Body of pancreas (tissue), 4 donors: ENCODE measurements at places on chromosomes 7 and 10. TPM values are rescaled to one million over a fixed set of nuclear protein-coding genes. Genes with fewer than 3 reads are reported as not detected.

COL17A1 gene
- not detected for total RNA-seq

FGFBP3 gene
- total RNA-seq: 3.4 TPM

CPA4 gene
- 10.2 TPM for total RNA-seq

PNLIP gene
- 12,294 TPM for total RNA-seq

CYP2E1 gene
- total RNA-seq: 3.9 TPM

GRCh38 chr7:3673524-3673923, 372.5 kb downstream of the SDK1 start:
- H3K4me1 ChIP-seq: peaks cover 5% of the 10 kb centered on the region
- H3K4me3 ChIP-seq: no peak overlapping the region
- H3K36me3 ChIP-seq: no peaks in the 10 kb centered on the region
- H3K27me3 ChIP-seq: no peaks in the 10 kb centered on the region
- H3K27ac ChIP-seq: no peak overlapping the region

- no peak overlapping the region for H3K27ac ChIP-seq
- DNase-seq: no peak
- H3K36me3 ChIP-seq: no peaks in the 10 kb centered on the region
- H3K4me3 ChIP-seq: no peak overlapping the region
Observed at GRCh38 chr10:63801166-63801565, 280.0 kb downstream of the REEP3 start.

DNA sequence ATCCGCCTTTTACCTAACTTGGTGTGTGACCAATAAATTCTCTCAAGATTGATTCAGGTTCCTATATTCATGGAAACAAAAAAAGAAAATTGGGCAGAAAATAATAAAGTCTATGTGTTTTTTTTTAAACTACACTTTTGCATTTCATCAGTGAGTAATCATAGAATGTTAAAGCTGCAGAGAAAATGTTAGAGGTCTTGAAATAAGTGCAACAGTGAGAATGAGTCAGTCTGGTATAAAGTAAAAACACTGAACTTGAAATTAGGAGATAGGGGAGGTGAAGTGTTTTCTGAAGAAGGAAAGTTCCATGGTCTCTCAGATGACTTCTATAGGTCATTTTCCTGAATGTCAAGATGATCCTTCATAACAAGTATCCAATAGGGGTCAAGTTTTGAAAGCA, 202.6 kb upstream of the NRP1 start:
- H3K4me1 ChIP-seq: no peaks in the 10 kb centered on the region
- no peaks in the 10 kb centered on the region for H3K27me3 ChIP-seq
- no peaks in the 10 kb centered on the region for H3K36me3 ChIP-seq

GRCh38 chr10:111076682-111077478, at the start of gene ADRA2A:
ADRA2A (plus strand) TSS chr10:111077029; CDS start chr10:111077997, 968 bp downstream.
- DNase-seq: peak; percentile 71
- no peak within 1 kb of the TSS for H3K27ac ChIP-seq
- H3K4me3 ChIP-seq: peak within 1 kb of the TSS; percentile 68
- no peaks in the 10 kb centered on the region for H3K27me3 ChIP-seq
- H3K4me1 ChIP-seq: peaks cover 31% of the 10 kb centered on the region

- no peak overlapping the region for H3K27ac ChIP-seq
- H3K4me1 ChIP-seq: no peaks in the 10 kb centered on the region
- H3K27me3 ChIP-seq: no peaks in the 10 kb centered on the region
- H3K36me3 ChIP-seq: no peaks in the 10 kb centered on the region
- DNase-seq: no peak
Observed at GRCh38 chr7:94050046-94050445, 45.9 kb upstream of the BET1 start.

GRCh38 chr7:10655031-10655430, 318.6 kb upstream of the PHF14 start:
- H3K4me1 ChIP-seq: no peaks in the 10 kb centered on the region
- no peak overlapping the region for H3K27ac ChIP-seq
- H3K36me3 ChIP-seq: no peaks in the 10 kb centered on the region

DNA sequence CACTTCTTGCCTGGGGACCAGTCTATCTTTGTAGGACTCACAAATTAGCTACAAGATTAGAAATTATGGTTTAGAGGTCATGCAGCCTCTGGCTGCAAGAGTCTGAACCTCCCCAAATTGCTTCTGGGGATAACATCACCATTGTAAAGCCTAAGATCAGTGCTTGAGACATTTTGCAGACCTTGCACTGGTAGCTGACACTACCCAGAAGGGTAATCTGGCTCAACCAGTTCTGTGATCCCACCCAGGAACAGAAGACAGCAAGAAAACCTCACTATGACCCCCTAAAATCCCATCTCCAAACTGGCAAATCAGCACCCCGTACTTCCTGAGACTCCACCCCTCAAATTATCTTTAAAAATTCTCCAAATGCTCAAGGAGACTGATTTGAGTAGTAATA, 58.2 kb upstream of the CDK13 start:
- H3K4me3 ChIP-seq: no peak overlapping the region
- no peaks in the 10 kb centered on the region for H3K4me1 ChIP-seq
- DNase-seq: no peak
- no peak overlapping the region for H3K27ac ChIP-seq
- H3K27me3 ChIP-seq: no peaks in the 10 kb centered on the region
- no peaks in the 10 kb centered on the region for H3K36me3 ChIP-seq

DNA sequence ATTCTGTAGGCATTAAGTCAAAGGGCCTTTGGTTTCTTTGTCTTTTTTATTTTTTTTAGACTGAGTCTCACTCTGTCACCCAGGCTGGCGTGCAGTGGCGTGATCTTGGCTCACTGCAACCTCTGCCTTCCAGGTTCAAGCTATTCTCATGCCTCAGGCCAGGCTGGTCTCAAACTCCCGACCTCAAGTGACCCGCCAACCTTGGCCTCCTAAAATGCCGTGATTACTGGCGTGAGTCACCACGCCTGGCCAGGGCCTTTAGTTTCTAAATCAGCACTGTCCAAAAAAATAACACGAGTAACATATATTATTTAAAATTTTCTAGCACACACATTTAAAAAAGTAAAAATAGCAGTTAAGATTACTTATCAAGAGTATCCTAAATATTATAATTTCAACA, 11.1 kb upstream of the ACSL5 start:
- DNase-seq: no peak
- no peaks in the 10 kb centered on the region for H3K4me1 ChIP-seq
- no peaks in the 10 kb centered on the region for H3K36me3 ChIP-seq
- H3K4me3 ChIP-seq: no peak overlapping the region
- no peak overlapping the region for H3K27ac ChIP-seq
- no peaks in the 10 kb centered on the region for H3K27me3 ChIP-seq

GRCh38 chr10:89426230-89426868, 12.0 kb downstream of the IFIT5 start:
- peak; percentile 39 for DNase-seq
- peaks cover 10% of the 10 kb centered on the region for H3K4me1 ChIP-seq
- H3K4me3 ChIP-seq: no peak overlapping the region
- H3K36me3 ChIP-seq: no peaks in the 10 kb centered on the region

GRCh38 chr7:7562736-7563135, 3.9 kb upstream of the MIOS start:
- no peaks in the 10 kb centered on the region for H3K36me3 ChIP-seq
- H3K27ac ChIP-seq: peak overlapping the region; percentile 1
- H3K4me1 ChIP-seq: peaks cover 33% of the 10 kb centered on the region
- no peak for DNase-seq
- no peaks in the 10 kb centered on the region for H3K27me3 ChIP-seq
- H3K4me3 ChIP-seq: no peak overlapping the region

GRCh38 chr7:26195867-26196657, 4.5 kb downstream of the HNRNPA2B1 start:
- H3K36me3 ChIP-seq: peaks cover 42% of the 10 kb centered on the region
- peaks cover 64% of the 10 kb centered on the region for H3K4me1 ChIP-seq
- no peak overlapping the region for H3K27ac ChIP-seq
- no peak for DNase-seq
- H3K4me3 ChIP-seq: no peak overlapping the region
